Placental pericyte (primary cell): ENCODE measurements at places on chromosomes 4 and X. TPM values are rescaled to one million over a fixed set of nuclear protein-coding genes. Genes with fewer than 3 reads are reported as not detected.

The MORC4 gene
- total RNA-seq, result 43.8 and 65.3 TPM in 2 replicates

The AREG gene
- total RNA-seq, result 1.3 and 16.2 TPM in 2 replicates

The TMEM35A gene
- 0.66 and 15.2 TPM in 2 replicates for total RNA-seq

The GABRQ gene
- not detected in 2 replicates for total RNA-seq
